ENCODE measurements at places on chromosomes 1 and 21.

GRCh38 chr1:42765269-42765668, 1.6 kb downstream of the P3H1 start:
- DNase-seq = no peak

- DNase-seq = peak; percentile 65
Measured at GRCh38 chr1:3695326-3696217, 43.3 kb downstream of the TP73 start.

DNA sequence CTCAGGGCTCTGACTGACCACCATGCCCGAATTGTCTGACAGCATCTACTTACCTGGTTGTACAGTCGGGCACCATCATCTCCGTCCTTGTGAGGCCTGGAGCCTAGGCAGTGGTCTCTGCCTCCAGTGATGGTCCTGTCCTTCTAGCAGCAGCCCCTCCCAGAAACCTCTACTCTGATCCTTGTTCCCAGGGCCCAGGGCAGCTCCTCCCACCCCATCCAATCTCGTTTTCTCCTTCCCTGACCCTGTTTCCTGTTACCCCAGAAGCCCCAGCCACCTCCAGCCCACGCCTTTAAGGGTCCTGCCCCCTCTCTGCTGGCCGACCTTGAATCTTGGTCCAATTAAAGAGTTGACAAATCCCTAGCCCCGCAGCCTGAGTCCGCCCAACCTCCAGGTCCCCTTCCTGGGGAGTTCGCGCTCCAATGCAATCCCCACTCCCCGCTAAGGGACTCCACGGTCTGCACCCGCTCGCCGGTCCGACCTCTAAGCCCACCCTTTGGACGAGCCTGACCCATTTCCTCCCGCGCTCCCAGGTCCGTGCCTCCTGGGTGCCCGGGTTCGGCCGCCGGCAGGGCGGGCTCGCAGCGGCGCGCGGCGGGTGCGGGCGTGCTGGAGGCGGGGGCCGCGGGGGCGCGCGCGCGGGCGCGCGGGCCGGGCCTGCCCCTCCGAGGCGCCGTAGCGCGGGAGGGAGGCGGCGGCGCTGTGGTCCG, at the start of gene B4GALT2:
TSS of gene B4GALT2 (plus strand) at position 660 of the 710 bp plus-strand sequence. CDS start 1,951 bp downstream, outside the sequence.
- DNase-seq = peak; percentile 74

DNA sequence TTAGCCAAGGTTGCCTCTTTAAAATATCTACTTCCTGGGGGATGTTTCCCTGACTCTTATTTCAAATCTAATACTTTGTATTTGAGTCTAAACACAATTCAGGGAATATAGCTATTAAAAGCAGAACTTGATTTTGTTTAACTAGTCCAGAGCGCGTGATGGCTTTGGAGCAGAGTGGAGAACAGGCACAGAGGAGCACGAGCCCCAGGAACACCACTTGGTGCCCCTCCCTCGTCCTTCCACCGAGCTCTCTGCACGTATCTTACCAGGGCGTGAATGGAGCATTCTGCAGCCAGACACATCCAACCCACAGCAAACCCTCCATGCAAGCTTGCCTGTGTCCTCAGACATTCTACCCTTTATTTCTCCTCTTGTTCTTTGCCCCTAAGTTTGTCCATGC, 14.1 kb downstream of the KIF26B start:
- DNase-seq = no peak

- DNase-seq = no peak
Measured at GRCh38 chr1:65064981-65065380, 83.0 kb upstream of the AK4 start.

DNA sequence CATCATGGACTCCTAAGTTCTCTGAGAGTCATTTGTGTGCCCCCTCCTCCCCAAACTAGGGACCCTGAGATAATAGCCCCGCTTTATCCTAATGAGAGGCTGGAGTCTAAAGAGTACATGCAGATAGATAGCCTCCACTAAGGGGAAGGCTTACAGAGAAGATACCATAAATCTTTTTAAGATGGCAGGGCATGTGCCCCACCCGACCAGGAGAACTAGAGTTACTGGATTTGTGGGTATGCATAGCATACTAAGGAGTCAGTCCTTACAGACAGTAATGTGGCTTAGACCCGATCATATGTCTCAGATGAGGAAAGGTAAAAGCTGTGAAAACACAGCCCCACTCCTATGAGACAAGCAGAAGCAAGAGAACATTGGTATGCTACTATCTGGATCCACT, 25.7 kb upstream of the PKN2 start:
- DNase-seq = no peak

DNA sequence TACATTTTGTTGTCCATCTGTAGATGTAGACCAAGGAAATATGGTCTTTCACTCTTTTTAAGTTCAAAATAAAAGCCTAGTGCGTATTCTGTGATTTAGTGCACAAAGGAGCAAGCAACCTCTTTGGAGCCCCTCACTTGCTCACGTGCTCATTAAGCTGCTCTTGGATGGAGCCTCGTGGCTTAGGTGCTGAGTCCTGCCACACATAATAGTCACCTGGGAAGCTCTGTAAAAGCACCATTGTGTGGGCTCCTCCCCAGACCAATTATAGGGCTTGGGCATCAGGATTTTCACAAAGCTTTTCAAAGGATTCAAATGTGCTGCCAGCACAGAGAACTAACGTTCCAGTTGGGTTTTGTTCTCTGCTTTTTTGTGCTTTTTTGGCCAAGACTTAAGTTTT, 85.0 kb downstream of the PCP4 start:
- no peak for DNase-seq

DNA sequence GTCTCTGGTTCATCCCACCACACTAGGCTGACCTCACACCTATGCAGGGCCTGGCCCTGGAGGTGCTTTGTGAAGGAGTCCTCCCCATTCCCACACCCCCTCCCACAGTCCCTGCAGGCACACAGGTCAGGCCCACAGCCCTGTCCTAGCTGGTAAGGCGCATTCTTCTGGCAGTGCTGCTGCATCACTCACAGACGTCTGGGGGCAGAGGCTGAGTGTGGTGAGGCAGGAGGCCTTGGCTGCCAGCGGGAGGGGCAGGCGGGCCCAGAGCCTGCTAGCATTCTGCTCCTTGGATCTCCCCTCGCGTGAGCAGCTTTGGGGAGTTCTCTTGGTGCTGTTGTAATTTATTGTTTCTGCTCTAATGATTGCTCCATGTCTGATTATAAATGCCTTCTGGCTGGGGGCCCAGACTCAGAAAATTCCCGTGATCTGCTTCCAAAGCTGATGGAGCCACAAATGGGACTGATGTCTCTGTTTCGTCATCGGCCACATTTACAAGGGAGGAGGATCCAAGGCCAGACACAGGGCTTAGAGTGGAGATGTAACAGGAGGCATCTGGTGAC, 62.9 kb downstream of the TRABD2B start:
- no peak for DNase-seq

GRCh38 chr1:117590273-117590925, 15.4 kb upstream of the TENT5C start:
- DNase-seq = peak; percentile 41

DNA sequence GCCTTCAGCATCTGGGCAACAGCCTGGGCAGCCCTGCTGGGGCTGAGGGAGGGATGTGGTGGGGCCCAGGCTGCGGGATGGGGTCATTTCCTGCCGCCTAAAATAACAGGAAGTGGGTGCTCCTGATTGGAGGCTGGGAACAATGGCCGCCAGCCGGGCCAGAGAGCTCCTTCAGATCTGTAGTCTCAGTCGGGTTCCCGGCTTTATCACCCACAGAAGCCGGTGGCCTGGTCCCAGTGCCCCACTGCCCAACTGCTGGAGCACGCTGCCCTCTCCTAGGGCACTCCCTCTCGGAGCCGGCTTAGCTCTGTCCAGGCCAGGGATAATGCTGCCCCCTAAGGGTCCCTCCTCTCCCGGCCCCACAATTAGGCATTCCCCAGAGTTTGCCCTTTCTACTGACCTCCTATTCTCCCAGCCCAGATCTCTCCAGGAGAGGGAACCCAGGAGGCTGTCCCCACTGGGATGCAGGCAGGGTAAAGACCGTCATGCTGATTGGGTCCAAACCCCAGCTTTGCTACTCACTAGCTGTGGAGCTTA, 5.1 kb downstream of the MAP7D1 start:
- no peak for DNase-seq

- DNase-seq = no peak
Measured at GRCh38 chr1:203121186-203122015, 6.1 kb upstream of the ADORA1 start.

DNA sequence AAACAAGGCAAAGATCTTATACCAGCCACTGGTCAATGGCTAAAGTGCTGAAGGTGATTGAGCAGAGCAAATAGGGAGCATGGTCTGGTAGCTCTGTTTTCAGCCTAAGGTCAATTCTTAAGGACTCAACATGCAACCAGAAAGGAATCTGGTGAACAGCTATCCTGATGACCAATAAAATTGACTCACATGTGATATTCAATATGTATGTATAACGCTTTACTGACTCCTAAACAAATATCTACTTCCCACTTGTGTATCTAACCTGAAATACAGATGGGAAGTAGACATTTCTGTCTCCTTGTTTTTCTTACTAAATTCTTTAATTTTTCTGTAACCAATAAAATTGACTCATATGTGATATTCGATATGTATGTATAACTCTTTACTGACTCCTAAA, 24.9 kb upstream of the CTH start:
- DNase-seq = no peak

DNA sequence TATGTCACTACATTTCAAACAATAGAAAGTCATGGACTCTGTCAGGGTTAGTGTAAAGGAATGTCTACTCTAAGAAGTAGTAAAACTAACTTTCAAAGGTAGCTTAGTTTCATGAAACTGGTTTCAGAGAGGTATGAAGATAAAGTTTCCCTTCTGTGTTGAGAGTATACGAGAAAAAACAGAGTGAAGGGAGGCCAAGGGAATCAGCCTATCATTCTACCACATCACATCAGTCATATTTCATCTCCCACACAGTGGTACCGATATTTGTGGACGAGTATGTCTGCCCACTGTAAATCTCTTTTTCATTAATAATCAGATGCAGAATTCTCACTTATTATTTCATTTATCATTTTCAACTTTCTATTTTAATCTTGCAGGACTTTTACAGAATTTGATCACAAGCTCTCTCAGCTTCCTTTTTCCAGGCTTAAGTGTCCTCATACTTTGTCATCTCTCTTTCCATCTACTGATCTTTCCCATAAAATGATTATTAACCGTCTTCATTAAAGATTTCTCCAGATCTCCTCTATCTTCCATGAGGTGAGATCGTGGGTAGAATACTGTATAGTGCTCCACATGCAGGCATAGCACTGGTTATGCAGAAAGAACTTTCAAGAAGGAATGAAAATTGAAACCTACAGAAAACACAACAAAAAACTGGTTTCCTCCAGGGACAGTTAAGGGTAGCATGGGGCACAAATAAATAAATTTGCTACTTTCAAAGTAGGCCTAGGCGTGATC, 11.5 kb upstream of the IFI16 start:
- DNase-seq = no peak

GRCh38 chr1:26180010-26180506, 2.8 kb downstream of the CNKSR1 start:
- DNase-seq = no peak

DNA sequence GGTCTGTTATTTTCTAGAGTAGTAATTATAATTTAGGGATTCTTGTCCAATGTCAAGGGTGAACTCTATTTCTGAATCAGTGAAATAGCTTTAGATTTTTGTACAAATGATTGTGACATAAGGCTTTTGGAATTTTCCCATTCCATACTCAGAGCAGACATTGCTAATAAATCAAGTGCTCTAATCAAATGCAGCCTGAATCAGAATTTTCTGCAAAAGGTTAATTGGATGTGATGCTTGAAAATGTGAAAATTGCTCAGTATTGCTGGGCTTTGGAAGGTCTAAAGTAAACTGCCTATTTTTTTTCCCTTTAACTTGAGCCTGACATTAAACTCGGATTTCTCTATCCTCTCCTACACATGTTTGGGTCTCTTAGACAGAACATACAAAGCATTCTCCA, 23.2 kb downstream of the SGIP1 start:
- no peak for DNase-seq

DNA sequence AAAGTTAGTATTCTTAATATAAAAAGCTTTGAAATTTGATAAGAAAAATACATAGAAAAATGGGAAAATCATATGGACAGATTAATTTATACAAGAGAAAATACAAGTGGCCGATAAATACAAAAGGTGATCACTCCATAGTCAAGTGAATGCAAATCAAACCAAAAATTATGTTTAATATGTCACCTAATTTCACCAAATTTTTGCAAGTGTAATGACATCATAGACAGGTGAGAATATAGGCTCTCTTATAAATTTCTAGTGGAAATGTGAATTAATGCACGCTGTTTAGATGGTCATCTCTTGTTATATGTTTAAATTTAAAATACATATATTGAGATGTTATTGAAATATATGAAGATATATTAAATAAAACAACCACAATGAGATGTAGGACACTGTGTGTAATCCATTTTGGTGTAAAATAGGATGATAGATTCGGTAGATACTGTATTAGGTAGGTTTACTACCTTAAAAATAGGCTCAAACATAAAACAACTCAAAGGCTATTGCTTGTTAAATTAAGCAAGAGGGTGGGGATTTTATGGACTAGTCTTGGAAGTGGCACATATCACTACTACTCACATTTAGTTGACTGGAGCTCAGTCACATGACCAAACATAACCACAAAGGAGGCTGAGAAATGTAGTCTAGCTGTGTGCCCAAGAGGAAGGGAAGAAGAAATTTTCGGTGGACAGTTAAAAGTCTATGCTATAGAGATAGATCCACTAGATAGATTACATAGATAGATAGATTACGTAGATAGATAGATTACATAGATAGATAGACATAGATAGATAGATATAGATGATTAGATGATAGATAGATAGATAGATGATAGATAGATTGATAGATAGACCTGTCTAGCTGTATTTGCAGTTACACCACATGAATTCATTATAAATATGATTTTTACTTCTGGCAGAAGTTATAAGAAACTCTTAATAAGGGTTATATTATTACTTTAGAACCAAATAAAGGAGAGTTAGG, 9.2 kb downstream of the INSL5 start:
- DNase-seq = no peak

DNA sequence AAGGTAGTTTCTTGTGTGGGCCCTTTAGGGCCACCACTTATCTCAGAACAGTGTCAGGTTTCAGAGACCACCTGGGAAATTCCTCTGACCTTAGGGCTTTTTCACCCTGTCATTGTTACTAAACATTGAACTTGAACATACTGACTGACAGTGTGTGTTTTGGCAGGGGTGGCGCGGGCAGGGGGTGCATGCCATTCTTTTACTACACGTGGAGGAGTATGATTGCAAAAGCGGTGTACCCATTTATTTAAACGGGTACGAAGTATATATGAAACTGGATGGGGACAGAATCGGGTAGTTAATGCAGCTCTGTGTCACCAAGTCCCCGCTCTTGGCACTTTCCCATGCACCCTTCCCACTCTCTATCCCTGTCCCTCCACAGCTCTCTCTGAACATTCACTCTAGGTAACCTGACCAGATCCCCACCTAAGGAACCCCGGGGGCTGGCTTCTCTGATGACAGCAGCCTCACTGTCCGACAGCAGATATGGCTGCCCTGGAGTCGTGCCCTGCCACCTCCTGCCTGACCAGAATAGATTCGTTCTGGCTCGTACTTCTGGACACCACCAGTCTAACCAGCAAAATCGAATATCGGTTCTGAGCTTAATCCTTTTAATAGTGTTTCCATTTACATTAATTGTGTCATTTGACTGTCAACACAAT, 51.3 kb downstream of the NFASC start:
- no peak for DNase-seq

GRCh38 chr1:230827081-230827681, 41.1 kb downstream of the C1orf198 start:
- DNase-seq = no peak
